ENCODE measurements at places on chromosomes 4 and X. TPM values are rescaled to one million over a fixed set of nuclear protein-coding genes. Genes with fewer than 3 reads are reported as not detected.

GRCh38 chr4:2469192-2469984 lies 482 bp downstream of the RNF4 start:
- H3K27me3 ChIP-seq, result no peaks in the 10 kb centered on the region
- H3K4me3 ChIP-seq, result peak overlapping the region; percentile 100
- H3K4me1 ChIP-seq, result peaks cover 23% of the 10 kb centered on the region
- peak; percentile 23 for DNase-seq
- H3K27ac ChIP-seq, result peak overlapping the region; percentile 99
- peaks cover 22% of the 10 kb centered on the region for H3K36me3 ChIP-seq

DNA sequence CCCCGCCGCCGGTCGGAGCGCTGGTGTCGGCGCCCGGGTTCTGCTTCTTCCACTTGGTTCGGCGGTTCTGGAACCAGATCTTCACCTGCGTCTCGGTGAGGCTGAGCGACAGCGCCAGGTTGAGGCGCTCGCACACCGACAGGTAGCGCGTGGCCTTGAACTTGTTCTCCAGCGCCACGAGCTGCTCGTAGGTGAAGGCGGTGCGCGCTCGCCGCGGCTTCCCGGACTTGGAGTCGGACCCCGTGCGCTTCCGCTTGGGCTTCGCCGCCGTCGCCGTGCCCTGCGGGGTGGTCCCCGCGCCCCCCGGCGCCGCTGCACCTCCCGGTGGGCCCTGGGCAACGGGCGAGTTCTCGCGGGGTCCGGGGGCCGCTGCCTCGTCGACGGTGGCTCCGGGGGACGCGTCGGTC lies 3.1 kb downstream of the NKX1-1 start:
- no peak for DNase-seq
- no peaks in the 10 kb centered on the region for H3K36me3 ChIP-seq
- peaks cover 62% of the 10 kb centered on the region for H3K27me3 ChIP-seq
- no peak overlapping the region for H3K27ac ChIP-seq
- H3K4me3 ChIP-seq, result no peak overlapping the region

DNA sequence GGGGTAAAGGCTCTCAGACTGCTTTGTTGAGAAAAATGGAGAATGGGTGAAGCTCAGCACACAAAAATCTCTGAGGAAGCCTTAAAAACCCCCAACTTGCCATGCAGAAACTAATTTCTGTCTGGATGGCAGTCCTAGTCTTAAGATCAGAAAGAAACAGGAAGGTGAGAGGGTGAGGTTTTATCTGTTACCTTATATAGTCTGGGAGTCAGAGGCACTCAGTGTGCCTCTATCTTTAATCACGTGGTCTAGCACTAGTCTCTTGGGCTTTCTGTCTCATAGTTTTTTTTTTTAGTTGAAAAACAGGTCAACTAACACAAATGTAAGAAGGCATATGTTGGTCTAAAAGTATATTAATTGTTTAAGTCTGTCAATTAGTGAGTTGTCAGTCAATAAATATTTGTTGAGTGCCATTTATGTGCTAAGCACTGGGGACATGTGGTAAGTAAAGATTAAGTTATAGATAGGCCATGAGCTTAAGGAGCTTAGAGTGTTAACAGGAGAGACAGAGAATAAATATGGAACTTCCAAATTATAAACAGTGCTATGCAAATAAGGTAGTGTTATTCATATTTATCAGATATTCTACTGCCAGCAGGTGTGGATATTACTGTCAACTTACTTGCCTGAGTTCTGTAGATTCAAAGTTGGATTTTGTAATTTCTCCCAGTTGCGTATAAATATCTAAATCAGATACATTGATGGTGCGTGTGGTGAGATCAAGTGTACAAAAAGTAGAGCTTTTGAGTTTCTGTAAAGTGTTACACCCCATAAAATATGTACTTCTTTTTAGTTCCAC lies 7.0 kb downstream of the CYBB start:
- H3K4me3 ChIP-seq, result no peak overlapping the region
- H3K4me1 ChIP-seq, result no peaks in the 10 kb centered on the region
- no peak overlapping the region for H3K27ac ChIP-seq
- DNase-seq, result no peak

- H3K4me3 ChIP-seq, result no peak overlapping the region
- H3K4me1 ChIP-seq, result peaks cover 17% of the 10 kb centered on the region
- DNase-seq, result no peak
Measured at GRCh38 chr4:173191623-173192041, 23.0 kb downstream of the GALNT7 start.

- no peaks in the 10 kb centered on the region for H3K27me3 ChIP-seq
- DNase-seq, result no peak
- H3K27ac ChIP-seq, result no peak overlapping the region
- H3K4me3 ChIP-seq, result no peak overlapping the region
- H3K4me1 ChIP-seq, result no peaks in the 10 kb centered on the region
Measured at GRCh38 chr4:185358959-185359358, 36.8 kb downstream of the LRP2BP start.

DNA sequence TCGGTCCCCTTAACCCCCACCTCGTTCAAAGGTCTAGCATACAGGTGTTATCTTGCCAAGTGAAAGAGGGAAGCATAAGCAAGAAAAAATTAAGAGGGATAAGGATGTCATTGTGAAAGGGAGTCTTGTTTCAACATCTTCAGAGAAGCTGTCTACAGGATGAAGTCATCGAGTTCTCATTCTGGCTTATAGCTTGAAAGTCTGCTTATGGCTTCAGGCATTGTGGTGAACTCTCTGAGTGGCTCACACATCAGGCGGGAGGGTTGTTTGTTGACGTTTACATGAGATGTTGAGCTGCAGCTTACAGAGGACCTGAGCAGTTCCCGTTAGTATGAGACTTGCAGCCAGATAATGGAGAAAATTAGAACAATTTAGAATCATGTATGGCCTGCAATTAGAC lies 16.6 kb downstream of the MAGEA9B start:
- no peak overlapping the region for H3K4me3 ChIP-seq
- H3K27ac ChIP-seq, result no peak overlapping the region
- no peak for DNase-seq
- no peaks in the 10 kb centered on the region for H3K4me1 ChIP-seq
- no peaks in the 10 kb centered on the region for H3K27me3 ChIP-seq

- H3K27ac ChIP-seq, result no peak overlapping the region
- no peak for DNase-seq
- H3K4me3 ChIP-seq, result peak overlapping the region; percentile 48
- H3K36me3 ChIP-seq, result no peaks in the 10 kb centered on the region
- H3K4me1 ChIP-seq, result no peaks in the 10 kb centered on the region
Measured at GRCh38 chr4:48483777-48484493, 792 bp downstream of the SLC10A4 start.

The RAB33A gene
- 1.1 TPM for total RNA-seq

The CCDC110 gene
- total RNA-seq, result 0.54 TPM

The ALAS2 gene
- 3.8 TPM for total RNA-seq

All from heart right ventricle (tissue), 16 donors.